ENCODE measurements at places on chromosomes 13 and 19. TPM values are rescaled to one million over a fixed set of nuclear protein-coding genes. Genes with fewer than 3 reads are reported as not detected.

GRCh38 chr19:48724796-48725753, 5.5 kb upstream of the MAMSTR start:
- H3K27ac ChIP-seq, result peak overlapping the region; percentile 48
- no peaks in the 10 kb centered on the region for H3K4me1 ChIP-seq
- H3K36me3 ChIP-seq, result peaks cover 3% of the 10 kb centered on the region
- H3K4me3 ChIP-seq, result no peak overlapping the region
- peak; percentile 86 for DNase-seq

DNA sequence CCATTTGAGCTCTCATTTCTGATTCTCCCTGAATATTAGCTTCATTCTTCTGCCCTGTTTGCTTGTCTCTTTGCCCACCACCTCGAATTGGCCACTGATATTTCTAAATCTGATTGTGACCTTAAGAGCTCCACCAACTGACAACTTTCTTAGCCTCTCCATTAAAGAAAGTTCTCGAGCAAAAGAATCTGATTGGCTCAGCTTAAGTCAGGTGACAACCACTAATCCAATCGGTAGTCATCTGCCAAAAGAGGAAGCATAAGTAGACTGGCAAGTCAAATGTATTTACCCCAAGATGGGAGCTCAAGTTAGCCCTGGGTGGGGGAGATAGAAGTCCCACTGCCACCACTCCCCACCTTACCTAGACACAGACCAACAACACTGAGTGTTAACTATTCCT, 41.5 kb downstream of the NOTCH3 start:
- no peak overlapping the region for H3K27ac ChIP-seq
- H3K4me1 ChIP-seq, result no peaks in the 10 kb centered on the region
- no peak overlapping the region for H3K4me3 ChIP-seq
- H3K36me3 ChIP-seq, result peaks cover 5% of the 10 kb centered on the region
- no peaks in the 10 kb centered on the region for H3K27me3 ChIP-seq

GRCh38 chr19:39813264-39813993, 20.5 kb downstream of the DYRK1B start:
- H3K36me3 ChIP-seq, result peaks cover 2% of the 10 kb centered on the region
- no peaks in the 10 kb centered on the region for H3K27me3 ChIP-seq
- no peak for DNase-seq
- H3K4me1 ChIP-seq, result no peaks in the 10 kb centered on the region
- no peak overlapping the region for H3K4me3 ChIP-seq
- no peak overlapping the region for H3K27ac ChIP-seq

DNA sequence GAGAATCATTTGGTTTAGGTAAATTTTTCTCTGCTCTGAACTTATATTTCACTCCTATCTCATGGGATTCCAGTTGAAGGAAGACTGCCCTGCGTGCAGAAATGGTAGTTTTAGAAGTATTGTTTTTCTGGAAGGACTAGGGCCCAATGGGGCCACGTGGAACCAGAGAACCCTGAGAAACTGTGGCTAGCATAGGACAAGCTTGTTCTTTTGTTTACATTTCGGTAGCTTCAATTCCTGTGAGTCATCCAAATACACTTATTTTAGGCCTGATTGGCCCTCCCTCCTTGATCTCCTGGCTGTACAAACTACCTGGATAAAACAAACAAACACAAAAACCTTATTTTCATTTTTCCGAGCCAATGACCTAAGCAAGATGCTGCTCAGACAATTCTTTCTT, 124.0 kb downstream of the ITGBL1 start:
- no peak for DNase-seq
- H3K36me3 ChIP-seq, result no peaks in the 10 kb centered on the region
- no peaks in the 10 kb centered on the region for H3K4me1 ChIP-seq
- H3K27me3 ChIP-seq, result no peaks in the 10 kb centered on the region

Gene UHRF1
- 3.1 TPM for total RNA-seq

Gene CTXN1
- 25.9 TPM for total RNA-seq

Gene SYNE4
- total RNA-seq, result 7.0 TPM

Gene CEACAM16
- total RNA-seq, result not detected

Gene MAST1
- 0.35 TPM for total RNA-seq

Gene OR4F17
- 0.35 TPM for total RNA-seq

Gene C13orf42
- not detected for total RNA-seq
